ENCODE measurements at places on chromosomes 2 and 18.
A peak's percentile ranks its signal among the peaks of the same experiment; 100 is the strongest.

GRCh38 chr2:238633426-238634328, 206.9 kb downstream of the ASB1 start:
- DNase-seq, result no peak

GRCh38 chr18:78595924-78596573, 383.6 kb upstream of the SALL3 start:
- no peak for DNase-seq

DNA sequence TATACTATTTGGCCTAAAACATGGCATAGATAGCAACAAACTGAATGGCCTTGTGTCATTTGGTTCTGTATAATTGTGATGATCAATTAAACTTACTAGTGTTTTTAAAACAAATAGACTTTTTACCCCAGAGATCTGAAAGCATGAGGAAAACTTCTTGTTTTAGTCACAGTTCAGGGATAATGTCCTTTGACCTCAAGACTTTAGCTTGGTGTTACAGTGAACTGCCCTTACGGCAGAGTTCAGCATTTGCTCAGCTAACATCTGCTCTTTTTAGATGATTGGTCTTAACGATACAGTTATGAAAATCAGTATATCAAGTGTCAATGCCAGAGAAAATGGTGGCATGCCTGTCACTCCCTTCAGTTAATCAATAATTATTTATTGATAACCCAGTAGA, 429.2 kb downstream of the PARD3B start:
- no peak for DNase-seq

DNA sequence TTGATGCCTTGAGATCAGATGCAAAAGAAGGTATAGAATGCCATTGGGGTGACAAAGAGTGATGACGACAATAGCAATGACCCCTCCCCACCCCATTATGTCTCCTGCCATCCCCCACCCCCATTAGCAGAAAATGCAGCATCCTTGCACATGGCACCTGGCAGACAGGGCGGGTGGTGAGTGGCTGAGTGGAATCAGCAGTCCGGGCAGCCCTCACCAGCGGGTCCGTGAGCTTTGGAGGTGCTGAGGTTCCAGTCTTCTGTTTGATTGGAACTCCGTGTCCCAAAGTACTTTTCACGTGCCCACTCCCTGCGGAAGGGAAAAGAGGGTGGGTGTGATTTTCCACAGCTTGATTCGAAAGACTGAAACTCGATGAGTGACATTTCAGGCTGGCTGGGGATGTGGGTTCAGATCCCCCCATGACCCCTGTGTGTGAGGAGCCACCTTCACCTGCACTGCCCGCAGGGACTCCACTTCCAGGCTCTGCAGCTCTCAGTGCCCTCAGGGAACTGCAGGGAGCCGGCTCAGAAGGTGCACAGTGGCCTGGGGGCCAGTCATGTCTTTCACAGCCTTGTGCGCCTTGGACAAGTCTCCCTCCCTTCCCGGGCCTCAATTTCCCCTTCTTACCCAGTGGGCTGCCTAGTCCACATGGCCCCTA, 130.9 kb downstream of the GLI2 start:
- peak; percentile 14 for DNase-seq

- peak; percentile 66 for DNase-seq
Measured at GRCh38 chr2:28166956-28167355, 225.7 kb upstream of the FOSL2 start.

DNA sequence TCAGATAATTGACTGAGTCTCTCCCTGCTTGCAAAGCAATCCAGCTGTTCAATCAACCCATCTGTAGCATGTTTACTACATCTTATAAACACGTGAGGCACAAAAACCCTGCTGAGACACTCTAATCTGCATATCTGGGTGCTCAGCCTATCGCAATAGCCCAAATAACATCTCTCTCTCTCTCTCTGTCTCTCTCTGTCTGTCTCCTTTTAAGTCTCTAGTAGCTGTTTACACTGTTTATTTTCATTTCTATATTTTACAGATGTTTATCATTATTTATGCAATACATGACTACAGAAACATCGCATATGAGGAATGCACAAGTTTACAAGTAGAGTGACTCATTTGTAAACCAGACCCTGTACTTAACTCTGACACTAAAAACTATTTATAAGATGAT, 422.1 kb upstream of the DSEL start:
- DNase-seq, result peak; percentile 41

DNA sequence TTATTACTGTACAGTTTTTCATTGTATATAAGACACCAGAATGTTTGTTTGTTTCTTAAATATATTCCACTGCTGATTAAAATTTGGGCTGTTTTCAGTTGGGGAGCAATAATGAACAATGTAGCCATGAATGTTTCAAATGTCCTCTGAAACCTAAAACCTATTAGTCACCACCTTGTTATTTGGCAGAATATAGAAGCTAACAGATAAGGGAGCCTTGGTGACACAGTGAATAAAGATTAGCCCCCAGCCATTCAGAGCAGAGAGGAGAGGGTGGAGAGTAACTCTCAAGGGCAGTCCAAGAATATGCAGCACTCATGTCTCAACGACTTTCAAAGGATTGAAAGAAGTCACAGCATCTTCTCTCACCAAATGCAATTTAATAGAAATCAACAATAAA, 43.1 kb upstream of the ATP8B1 start:
- DNase-seq, result peak; percentile 69

GRCh38 chr2:234999740-235000425, 48.1 kb downstream of the SH3BP4 start:
- DNase-seq, result no peak

GRCh38 chr2:98453531-98453930, 8.9 kb downstream of the INPP4A start:
- no peak for DNase-seq

DNA sequence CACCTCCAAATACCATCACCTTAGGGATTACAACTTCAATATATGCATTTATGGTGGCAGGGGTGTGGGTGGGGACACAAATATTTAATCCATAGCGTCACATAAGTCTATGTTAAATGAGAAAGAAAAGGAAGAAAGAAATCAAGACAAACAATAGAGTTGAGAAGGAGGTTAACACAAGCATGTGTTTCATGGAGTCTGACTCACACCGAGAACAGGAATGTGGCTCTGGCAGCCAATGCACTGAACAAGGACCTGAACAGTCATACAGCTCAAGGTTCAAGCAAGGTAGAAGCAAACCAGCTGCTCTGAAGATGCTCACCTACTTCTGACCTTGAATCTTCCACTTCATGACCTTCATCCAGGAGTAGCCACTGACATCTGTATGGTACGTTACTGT, 36.2 kb upstream of the LPIN1 start:
- peak; percentile 90 for DNase-seq

- DNase-seq, result no peak
Measured at GRCh38 chr2:12099374-12099773, 352.9 kb downstream of the LPIN1 start.

GRCh38 chr2:144434425-144435222, 85.3 kb downstream of the ZEB2 start:
- no peak for DNase-seq

DNA sequence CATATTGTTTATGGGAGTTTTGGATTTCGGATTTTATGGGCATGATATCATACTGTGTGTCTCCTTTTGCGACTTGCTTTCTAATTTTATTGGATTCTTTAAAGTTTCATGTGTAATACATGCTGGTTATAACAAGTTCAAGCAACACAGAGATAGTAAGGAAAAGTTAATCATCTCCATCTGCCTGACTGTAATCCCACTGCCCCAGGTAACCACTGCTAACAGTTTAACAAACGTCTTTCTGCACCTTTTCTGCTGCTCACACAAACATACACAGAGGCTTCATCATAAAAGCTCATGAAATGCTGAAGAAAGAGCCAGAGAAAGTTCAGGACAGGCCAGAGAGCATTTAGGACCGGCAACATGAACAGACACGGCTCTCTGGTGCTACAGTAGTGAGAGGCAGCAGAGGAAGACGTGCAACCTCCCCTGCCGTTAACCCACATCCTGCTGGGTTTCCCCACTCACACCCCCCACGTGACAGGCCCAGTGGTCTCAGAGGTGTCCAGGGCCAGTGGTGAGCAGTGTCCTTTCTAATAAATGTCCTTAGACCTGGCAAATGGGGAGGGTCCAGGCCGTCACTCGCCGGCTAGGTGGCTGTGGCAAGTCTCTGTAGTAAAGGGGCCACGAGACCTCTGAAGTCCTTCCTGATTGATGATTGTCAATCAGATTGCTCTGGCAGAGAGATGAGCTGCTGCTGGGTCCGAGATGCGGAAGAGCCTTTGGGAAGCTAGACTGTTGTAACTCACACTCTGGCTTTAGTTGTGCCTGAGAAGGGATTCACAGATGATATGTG, 43.0 kb upstream of the SLC1A4 start:
- DNase-seq, result no peak

- DNase-seq, result peak; percentile 55
Measured at GRCh38 chr2:40658941-40659340, 207.1 kb upstream of the SLC8A1 start.

DNA sequence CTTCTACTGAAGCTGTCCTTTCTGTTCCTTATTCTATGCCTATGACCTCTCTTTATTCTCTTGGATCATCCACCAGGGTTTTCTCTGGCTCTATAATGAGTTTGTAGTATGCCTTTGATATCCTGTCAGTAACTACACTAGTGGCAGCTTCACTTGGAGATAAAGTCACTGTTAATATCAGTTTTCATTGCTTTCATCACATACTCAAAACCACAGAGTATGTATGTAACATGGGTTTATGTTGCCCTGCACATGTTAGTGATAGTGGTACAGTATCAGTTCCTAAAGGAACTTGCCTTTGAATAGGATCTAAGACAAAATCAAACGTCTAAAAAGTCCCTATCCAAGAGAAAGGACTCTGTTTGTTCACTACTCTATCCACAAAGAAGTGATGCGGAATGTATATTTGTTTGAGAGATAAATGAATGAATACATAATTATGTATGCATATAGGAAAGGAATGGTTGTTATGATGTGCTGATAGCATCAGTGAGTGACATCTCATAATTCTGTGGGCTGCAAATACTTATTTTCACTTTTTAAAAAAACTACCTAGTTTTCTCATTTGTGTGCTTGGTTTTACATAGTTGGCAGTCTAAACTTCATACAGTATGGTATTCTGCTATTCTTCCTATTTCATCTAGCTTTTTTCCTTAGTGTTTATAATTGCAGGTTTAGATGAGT, 45.1 kb downstream of the TET3 start:
- DNase-seq, result no peak

- no peak for DNase-seq
Measured at GRCh38 chr2:173614265-173614930, 259.7 kb downstream of the CDCA7 start.

DNA sequence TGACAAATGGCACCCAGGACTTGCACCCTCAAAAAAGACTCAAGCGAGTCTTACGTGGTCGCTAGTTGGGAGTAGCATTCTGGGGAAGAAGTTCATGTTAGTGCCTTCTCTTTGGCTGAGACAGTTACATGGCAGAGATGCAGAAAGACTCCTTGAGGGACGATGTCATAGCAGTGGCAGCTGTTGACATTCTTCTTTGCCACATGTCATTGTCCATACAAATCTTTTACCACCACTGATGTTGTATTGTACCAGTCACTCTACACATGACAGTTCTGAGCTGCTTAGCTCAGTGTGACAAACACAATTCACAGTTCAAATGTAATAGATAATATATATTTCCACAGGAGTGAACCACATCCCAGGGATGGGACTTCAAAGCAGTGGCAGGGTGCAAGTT, 197.1 kb downstream of the TCF4 start:
- no peak for DNase-seq

DNA sequence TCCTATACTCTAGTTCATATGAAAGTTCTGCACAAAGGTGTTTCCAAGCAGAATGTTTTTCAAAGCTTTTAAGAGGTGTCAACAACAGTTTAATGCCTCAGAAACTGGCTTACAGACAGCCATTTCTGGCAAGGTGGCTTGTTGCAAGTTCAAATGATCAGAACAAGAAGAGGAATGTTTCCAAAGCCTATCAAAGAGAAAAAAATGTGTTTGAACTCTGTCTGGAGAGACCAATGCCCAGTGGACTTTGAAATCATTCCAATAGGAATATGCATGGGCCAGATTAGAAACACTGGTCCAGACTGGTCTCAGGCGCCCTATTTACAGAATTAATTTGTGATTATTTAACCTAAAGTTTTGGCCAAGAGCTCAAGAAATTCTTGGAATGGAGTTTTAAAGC, 106.2 kb downstream of the CPS1 start:
- DNase-seq, result no peak

- no peak for DNase-seq
Measured at GRCh38 chr2:199629301-199629700, 171.6 kb upstream of the SATB2 start.

DNA sequence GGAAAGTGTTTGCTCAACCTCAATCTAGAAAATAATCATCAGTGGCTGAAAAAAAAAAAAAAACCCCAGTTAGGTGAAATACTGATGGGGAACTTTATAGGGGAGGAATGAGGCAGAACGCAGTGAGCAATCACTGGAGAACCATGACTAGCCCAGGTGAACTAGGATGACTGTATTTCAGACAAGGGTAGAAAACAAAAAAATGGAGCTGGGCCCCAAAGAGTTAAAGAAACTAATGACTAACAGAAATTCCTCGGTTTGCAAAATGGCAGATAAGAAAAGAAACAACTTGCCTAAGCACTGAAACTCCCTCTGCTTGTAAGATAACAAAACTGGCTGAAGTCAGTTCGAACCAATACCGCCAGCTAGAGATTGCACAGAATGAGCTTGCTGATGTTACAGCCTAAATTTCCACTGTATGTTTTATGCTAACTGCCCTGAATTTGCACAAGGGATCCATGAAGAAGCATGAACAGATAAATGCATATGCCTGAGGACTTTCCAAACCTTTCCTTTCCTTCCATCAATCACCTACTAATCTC, 245.9 kb downstream of the METTL4 start:
- DNase-seq, result no peak
